ENCODE measurements at places on chromosomes 5 and 9.

GRCh38 chr5:15574128-15574527 lies 74.1 kb downstream of the FBXL7 start:
- no peak for ATAC-seq

DNA sequence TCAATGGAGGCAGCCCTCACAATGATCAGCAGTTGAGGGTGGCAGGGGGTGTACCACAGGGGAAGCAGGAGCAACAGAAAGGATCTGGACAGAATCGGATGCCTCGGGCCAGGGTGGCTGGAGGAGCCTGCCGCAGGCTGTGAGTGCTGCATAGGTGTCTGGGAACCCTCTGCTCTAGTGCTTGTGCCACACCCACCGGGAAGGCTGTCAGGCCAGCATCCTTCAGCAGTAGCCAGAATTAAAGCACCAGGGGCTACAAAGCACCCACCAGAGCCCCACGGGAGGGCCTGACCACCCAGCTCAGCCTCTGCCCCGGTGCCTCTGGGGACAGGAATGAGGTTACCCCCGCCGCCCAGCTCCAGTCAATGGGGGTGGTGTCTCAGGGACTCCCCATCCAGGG lies 49.0 kb downstream of the ARHGEF37 start:
- ATAC-seq: no peak

DNA sequence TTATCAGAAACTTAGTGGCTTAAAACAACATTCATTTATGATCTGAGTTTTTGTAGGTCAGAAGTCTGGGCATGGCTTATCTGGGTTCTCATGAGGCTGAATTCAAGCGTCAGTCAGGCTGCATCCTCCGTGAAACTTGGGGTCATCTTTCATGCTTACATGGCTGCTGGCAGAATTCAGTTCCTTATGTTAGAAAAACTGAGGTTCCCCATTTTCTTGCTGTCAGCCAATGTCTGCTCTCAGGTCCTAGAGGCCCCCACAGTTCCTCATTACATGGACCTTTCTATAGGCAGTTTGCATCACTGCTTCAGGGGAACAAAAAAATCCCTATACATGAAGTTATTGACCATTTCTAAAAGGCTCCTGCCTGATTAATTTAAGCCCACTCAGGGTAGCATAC lies 83.8 kb upstream of the NMUR2 start:
- ATAC-seq: no peak

DNA sequence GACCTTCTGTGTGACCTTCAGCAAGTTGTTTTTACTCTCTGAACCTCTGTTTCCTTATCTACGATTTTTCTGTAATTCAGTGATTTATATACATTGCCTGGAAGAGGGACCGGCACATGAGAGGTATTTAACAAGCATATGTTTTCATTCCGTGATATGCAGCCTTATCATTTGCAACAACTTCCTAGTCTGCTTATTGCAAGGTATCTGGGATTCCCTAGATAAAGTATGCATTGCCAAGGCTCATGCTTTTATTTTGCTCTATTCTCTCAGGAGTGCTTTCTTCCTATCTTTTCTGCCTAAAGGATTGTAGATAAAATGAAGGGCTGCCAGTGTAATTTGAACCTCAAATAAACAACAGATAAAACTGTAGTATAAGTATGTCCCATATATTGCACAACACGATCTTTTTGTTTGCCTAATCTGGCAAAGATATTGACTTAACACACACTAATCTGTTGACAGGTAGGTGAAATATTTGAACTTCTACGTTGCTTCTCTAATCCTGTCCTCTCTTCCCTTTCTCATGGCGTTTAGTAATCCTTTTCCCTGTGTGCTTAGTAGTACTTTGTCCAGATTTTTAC lies 377.2 kb upstream of the TNC start:
- no peak for ATAC-seq

DNA sequence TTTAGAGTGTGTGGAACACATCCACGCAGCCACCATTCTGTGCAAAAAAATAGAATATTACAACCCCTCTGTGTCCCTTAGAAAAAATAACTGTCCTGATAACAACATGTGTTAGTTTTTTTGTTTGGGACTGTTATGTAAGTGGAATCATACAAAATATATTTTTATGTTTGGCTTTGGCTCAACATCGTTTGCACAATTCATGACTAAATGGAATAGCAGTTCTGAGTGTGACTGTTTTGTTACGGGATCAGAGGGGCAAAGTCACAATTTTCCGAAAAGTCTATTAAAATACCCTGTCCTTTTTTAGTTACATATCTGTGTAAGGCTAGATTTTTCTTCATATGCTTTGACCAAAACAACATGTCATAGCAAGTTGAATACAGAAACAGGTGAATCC lies 12.8 kb downstream of the MTREX start:
- no peak for ATAC-seq

DNA sequence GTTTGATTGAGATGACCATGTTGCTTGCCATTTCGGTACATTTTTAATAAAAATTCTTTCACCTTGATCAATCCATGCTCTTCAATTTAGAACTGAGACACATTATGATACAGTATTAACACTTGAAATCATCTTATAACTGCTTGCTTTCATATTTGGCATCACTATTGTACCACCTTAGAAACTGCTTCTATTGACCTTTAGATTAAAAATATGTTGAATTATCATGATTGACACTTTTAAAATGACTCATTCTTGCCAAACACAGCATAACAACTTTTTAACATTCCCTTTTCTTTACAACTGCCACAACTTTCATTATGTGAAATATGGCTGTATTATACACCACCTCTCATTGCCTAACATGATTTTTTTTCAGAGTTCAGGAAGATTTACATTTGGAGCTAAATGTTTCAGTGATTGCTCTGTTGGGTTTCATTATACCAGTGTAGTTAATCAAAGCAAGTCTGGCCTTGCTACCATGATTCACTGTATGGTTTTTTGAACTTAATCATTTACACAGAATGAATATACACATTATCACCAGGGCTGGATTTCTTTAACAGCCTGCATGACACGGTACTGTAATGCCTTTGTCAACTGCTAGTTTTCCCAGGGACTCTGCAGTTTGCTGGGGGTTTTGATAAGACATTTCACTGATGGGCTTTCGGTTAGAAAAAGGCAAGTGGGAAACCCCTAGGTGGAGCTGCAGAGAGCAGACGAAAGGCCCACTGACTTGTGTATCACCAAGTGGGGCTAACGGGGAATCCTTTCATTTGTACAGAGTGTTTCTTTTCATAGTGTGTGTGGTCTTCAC lies 93.6 kb upstream of the TLE4 start:
- ATAC-seq: no peak

DNA sequence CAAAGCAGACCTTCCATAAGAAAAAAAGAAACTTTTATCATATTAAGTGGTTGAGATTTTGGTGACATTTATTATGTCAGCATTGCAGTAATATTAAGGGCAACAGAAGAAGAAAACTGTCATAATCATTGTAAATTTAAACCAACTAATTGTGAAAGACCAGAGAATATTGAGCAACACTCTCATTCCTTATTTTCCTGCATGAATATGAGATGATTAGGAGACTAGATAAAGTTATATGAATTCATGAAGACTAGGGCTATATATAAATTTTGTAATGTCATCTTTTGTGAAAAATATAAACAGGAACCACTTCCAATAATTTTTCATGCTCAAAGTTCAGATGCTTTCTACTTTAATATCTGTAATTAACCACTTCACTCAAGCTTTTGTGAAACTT lies 974.5 kb upstream of the CDH10 start:
- ATAC-seq: no peak
